Caco-2 (cell line): ENCODE measurements at places on chromosomes 2 and 18. TPM values are rescaled to one million over a fixed set of nuclear protein-coding genes. Genes with fewer than 3 reads are reported as not detected.

GRCh38 chr2:239438995-239439753 lies 38.4 kb upstream of the HDAC4 start:
- no peaks in the 10 kb centered on the region for H3K27me3 ChIP-seq
- no peak for DNase-seq
- no peaks in the 10 kb centered on the region for H3K4me1 ChIP-seq
- H3K27ac ChIP-seq, result no peak overlapping the region

GRCh38 chr2:85216927-85217326 lies 83.7 kb downstream of the TCF7L1 start:
- no peaks in the 10 kb centered on the region for H3K4me1 ChIP-seq
- H3K36me3 ChIP-seq, result no peaks in the 10 kb centered on the region

DNA sequence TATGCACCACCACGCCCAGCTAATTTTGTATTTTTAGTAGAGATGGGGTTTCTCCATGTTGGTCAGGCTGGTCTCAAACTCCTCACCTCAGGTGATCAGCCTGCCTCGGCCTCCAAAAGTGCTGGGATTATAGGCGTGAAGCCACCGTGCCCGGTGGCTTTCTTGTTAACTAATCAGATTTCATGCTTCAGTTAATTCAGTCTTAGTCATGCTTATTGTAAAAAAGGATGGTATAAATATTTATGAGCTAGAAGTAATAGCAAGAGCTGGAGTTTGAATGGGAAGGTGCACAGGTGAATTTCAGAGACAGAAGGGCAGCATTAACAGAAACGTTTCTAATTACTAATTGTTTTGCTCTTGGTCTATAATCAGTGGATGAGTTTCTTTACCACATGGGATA lies 10.3 kb downstream of the GEMIN6 start:
- no peaks in the 10 kb centered on the region for H3K27me3 ChIP-seq
- H3K27ac ChIP-seq, result no peak overlapping the region

DNA sequence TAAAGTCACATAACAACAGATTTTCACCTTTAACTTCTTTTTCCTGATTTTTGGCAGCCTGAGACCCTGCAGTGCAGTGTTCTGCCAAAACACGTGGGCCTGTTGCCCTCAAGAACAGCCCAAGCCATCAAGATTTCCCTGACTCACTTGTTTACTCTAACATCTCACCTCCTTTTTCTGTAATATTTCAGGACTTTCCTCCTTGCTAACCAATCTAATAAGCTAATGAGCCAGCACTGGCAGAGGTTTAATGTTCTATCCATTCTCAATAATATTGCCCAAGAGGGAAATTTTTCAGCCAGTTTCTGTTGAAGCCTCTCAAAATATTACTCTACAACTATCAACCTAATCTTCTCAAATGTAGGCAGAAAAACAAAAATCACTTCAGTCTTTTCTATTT lies 635.2 kb downstream of the DPP10 start:
- no peaks in the 10 kb centered on the region for H3K27me3 ChIP-seq
- no peaks in the 10 kb centered on the region for H3K36me3 ChIP-seq
- H3K4me1 ChIP-seq, result no peaks in the 10 kb centered on the region
- H3K4me3 ChIP-seq, result no peak overlapping the region

DNA sequence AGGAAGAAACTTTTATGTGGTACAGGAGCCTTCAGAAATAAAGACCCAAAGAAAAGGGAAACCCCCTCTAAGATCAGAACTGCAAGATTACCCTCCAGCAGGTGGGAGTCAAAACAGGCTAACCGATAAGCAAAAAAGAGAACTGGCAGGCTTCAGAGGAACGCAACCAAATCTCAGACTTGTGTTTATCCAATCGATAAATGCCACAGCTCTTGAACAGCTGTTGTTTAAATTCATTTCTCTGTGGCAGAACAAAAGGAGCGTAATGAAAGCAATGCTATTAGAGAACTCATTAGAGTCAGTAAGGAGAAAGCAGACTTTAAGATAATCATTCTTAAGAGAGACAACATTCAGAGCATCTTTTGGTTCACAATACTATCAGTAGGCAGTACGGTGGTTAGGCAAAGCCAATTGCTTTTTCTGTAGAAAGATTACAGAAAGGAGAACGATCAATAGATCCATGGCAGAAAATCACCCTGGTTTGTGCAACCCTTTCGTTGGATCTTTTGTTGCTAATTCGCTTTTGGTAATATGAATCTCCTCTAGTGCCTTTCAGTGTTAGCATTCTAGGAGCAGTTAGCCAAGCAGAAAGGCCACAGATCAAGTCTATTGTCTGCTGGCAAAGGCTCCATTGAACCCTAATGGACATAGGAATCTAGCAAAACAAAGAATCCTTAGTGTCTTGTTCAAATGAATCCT lies 476.4 kb upstream of the CHST9 start:
- H3K4me3 ChIP-seq, result no peak overlapping the region
- no peak for DNase-seq
- no peaks in the 10 kb centered on the region for H3K36me3 ChIP-seq

The CLEC4F gene
- total RNA-seq, result 0.16 TPM in 1 of 2 replicates, not detected in the other

The CPLX4 gene
- not detected in 2 replicates for total RNA-seq

The NAT8 gene
- not detected in 2 replicates for total RNA-seq
